ENCODE measurements at places on chromosomes 6 and 20.

DNA sequence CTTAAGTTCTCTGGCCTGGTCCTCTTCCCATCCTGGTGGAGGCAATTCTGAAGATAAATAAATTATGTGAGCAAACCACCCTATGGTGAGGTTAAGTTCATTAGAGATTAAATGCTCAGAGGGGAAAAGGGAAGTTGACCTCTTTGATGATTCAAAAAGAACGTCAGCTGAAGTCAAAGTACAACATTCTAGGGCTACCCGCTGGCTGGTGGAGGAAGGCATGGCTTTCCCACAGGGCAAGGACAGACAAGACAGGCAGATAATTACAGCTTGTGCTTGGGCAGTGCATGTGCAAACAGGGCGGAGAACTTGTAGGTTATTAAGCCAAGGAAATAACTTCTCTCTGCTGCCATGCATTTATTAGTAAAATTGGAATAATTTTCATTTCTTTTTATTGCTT, 91.0 kb upstream of the SLC24A3 start:
- DNase-seq: no peak

DNA sequence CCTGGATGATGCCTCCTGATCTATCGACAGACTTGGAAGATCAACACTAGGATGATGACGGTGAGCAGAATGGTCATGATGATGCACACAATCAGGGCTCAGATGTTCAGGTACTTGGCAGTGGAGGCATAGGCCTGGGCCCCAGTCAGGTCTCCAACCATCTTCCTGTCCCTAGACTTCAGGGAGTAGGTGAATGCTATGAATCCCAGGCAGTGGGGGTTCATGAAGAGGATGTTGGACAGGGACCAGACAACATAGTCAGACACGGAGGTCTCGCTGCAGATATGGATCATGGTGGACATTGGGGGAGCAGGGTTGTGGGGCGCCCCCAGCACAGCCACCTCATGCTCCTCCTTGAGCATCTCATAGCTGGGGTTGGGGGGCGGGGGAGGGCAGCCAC, 27.5 kb downstream of the HLA-F start:
- no peak for DNase-seq

GRCh38 chr6:168383062-168383854, 57.7 kb upstream of the SMOC2 start:
- no peak for DNase-seq

- DNase-seq: no peak
These were observed 31.6 kb upstream of the CENPW start for GRCh38 chr6:126308362-126308761.

GRCh38 chr6:3269281-3269975, 10.7 kb downstream of the PSMG4 start:
- DNase-seq: no peak
